ENCODE measurements at places on chromosomes 3 and 15.

DNA sequence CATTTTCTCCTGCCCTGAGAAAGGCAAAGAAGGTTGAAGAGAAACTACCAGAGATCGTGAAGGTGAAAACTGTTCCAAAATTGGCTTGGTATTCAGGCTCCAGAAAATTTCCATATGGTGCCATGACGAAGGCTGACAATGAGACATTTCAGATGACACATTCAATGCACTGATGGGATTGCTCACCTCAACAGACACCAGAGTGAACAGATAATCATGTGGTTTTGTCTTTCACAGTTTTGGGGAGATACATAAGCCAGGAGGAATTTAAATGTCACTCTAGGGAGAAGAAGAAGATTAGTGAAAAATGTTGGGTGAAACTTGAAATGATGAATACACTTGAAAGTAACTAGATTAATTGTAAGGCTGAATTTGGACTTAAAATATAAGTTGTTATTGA is 339.7 kb upstream of the EPHA3 start:
- DNase-seq, result no peak

DNA sequence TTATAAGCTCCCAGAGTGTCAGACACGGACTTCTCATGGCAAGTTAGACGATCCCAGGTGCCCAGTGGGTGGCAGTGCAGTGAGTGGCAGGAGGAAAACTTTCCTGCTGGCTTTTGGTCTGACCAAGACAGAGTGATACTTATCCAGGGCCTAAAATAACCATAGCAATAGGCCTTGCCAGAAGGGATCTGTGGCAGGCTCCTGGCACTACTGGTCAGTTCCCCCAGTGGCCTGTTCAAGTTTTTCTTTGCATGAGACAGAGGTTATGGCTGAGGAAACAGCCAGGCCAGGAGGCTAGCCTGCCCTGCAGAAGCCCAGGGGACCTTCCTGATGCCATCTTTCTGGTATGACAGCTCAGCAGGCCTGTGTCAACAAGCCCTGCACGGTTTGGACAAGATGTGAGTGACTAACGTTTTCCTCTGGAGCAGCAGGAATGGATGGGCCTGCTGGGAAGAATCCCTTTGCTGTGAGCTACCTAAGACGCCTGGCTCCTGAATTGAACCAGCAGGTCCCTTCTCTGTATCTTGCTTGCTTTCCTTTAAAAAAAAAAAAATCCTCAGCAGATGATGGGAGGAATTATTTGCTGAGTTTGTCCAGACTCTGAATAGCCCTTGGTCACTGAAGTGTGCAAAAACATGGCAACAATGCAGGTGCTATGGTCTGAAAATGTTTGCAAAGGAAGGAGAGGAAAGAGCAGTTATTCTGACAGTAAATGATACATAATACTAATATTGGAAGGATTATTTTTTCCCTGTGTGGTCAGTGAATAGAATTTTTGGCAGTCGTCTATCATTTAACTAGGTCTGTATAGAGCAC is 18.0 kb downstream of the SCG5 start:
- DNase-seq, result no peak

DNA sequence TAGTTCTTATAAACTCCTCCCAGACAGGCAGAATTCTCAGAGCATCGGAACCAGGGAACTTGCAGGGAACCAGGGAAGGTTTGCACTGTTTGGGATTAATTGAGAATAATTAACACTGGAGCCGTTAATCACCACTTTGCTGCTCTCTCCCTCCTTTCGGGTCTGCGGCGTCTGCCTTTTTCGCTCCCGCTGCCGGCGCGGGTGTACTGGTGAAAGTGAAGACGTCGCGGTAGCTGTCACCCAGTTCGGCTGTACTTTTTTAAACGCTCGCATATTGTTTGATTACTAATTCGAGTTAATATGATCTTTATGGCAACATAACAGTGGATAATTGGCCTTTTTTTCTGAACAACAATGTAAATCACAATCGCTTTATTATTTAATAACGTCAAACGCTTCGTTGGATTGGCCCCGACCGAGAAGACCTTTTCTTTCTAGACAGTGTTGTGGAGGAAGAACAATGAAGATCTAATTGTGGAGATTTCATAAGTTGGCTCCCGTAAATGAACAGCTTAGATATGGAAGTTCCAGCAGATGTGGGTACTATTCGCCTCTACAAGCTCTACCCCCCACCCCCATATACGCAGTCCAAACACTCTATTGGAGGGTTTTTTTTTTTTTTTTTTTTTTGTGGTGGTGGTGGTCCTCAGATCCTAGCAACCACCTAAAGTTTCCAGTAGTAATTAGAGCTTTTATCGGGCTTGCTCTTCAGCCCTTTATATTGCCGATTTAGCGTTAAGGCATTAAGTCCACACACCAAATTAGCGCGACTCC is 12.7 kb downstream of the SOX2 start:
- DNase-seq, result no peak

DNA sequence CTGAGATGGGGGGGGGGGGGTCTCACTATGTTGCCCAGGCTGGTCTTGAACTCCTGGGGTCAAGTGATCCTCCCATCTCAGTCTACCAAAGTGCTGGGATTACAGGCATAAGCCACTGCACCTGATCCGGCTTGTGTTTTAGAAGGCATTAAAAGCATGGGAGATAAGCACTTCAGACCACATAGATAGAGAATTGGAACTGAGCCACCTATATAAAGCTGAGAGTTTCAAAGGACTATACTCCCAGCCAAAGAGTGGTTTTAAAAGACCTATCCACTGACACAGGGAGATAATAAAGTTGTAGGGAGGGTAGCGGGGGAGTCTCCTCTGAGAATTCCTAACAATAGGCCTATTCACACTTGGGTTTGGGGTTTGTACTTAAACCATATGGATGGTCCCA is 34.8 kb downstream of the DENND4A start:
- no peak for DNase-seq

DNA sequence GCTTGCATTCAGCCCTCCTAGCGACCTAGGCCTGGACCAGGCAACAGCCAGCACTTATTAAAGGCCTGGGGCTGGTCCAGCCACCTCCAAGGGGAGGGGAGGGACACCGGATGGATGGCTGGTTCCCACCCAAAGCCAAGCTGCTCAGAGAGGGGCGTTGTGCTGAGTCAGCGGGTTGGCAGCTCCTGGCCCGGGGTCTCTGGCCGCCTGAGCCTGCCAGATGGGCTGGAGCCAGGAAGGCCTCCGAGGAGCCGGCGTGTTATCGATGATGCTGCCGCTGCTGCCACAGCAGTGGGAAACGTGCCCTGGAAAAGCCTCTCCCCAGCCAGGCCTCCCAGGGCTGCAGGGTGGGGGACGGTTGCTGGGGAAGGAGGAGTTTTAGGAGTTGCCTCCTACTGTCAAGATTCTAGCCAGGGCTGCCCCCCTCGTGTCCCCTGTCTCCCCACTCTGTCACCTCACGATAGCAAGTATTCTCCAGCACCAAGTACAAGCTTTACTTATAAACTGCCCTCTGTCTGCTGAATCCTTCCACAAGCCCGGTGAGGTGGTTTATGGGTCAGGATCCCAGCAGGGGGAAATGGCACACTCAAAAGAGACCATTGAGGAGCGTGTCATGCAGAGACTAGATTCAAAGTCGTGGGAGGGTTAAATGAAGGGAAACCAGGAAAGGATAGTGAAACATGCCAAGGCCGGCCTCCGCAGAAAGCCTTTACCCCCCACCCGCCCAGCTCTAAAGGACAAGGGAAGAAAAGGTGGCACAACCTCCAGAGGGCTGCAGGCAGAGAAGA is 43.2 kb upstream of the TSEN2 start:
- DNase-seq, result no peak

DNA sequence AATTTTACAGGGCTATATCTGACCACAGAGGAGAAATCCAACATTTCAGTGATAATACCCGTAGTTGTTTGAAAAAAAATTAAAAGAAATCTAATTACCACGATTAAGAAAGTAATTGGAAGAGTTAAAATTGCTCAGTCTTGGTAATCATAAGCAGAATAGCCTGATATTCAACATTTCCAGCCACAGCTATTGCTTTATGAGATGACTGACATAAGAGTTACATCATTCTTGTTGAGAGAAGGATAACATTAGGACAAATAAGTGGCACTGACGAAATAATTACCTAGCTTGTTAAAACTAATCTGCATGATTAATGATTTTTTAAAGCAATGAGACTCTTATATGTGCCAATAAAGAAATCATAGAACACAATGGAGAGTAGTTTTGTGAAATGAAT is 825.0 kb upstream of the GBE1 start:
- DNase-seq, result no peak

- DNase-seq, result no peak
Measured at GRCh38 chr15:35649575-35649974, 103.6 kb upstream of the DPH6 start.

GRCh38 chr3:106263011-106263410 is 394.2 kb upstream of the CBLB start:
- no peak for DNase-seq

- DNase-seq, result no peak
Measured at GRCh38 chr3:52002748-52003147, 7.1 kb upstream of the RPL29 start.

- DNase-seq, result no peak
Measured at GRCh38 chr3:31268868-31269267, 263.9 kb upstream of the STT3B start.

- peak; percentile 38 for DNase-seq
Measured at GRCh38 chr3:170414202-170414663, 4.4 kb upstream of the CLDN11 start.

GRCh38 chr3:113660896-113661295 is 35.5 kb downstream of the USF3 start:
- DNase-seq, result no peak

- no peak for DNase-seq
Measured at GRCh38 chr3:134232151-134232550, 18.5 kb downstream of the RYK start.

- no peak for DNase-seq
Measured at GRCh38 chr15:95327661-95328060, 1002.8 kb upstream of the NR2F2 start.

DNA sequence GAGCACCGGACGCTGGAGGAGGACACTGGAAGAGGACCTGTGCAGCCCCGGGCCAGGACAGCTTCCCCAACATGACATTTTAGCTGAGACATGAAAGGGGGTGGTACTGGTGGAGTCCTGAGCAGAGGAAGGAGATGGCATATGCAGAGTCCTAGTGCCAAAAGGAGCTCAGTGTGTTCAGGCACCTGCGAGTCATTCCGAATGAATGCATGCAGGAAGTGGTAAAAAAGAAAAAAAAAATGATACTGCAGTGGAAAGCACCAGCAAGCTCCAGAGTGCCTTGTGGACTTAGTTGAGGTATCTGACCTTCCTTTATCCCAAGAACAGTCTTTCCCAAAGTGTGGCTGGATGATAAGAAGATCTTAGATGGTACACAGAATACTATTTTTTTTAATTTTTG is 6.6 kb upstream of the ZNF148 start:
- DNase-seq, result no peak

DNA sequence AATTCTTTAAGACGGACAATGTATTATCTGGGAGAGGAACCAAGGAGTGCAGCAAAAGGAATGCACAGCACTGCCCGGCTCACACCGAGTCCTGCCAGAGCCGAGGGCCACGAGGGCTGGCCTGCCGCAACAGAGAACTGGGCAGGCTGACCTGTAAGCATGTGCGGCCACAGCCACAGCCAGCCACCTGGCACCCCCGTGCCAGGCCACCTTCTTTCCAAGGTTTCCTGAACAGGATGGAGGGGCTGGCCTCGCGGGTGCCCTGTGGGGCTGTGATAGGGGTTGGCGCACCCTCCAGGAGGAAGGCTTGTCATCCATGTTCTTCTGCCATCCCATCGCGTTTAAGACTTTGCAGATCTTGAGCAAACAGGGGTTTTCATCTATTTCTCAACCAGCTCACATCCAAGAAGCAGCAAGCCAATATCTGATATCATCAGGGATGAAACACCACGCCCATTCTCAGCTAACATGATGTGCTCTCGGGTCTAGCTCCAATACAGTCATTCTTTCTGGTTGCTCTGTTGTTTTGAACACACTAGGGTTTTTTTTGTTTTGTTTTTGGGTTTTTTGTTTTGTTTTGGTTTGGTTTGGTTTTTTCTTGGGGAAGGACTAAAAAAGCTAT is 10.2 kb downstream of the CA12 start:
- no peak for DNase-seq

- no peak for DNase-seq
Measured at GRCh38 chr3:103048068-103048722, 613.4 kb downstream of the ZPLD1 start.

GRCh38 chr15:56272454-56272853 is 28.8 kb upstream of the RFX7 start:
- no peak for DNase-seq

- no peak for DNase-seq
Measured at GRCh38 chr3:101964861-101965260, 115.5 kb downstream of the NFKBIZ start.

- no peak for DNase-seq
Measured at GRCh38 chr3:183796372-183796771, 29.0 kb downstream of the MAP6D1 start.

DNA sequence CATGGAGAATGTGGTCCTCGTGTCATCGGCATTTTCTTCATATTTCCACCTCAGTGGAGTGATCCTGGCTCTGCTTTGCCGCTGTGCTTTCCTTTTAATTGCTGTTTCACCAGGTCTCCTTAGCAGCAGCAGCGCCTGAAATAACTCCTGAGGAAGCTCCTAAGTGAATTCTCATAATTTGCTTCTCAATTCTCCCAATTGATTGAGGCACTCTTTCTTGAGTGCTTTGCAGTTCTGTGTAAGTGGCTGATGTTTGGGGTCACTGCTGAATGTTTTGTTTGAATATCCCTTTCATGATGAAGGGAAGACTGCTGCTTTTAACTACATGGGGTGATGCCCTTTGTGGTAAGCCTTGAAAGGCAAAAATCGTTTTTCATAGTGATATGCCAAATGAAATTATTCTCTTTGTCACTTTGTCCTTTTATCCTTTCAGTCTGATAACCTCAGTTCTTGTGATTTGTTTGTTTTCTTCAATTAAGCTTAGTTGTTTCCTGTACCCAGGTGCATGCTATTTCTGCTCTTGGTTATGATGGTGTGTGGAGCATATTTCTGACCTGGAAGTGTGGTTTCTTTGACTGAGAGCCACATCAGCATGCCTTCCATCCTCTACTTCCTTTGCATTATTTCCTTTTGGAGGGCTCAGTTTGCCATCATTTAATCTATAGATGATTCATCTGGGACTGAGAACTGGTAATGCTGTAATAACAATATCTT is 36.7 kb downstream of the HMG20A start:
- DNase-seq, result peak; percentile 16

GRCh38 chr3:187497052-187497451 is 128.9 kb downstream of the RTP4 start:
- DNase-seq, result no peak

GRCh38 chr3:195929452-195929851 is 21.1 kb upstream of the TNK2 start:
- DNase-seq, result no peak

DNA sequence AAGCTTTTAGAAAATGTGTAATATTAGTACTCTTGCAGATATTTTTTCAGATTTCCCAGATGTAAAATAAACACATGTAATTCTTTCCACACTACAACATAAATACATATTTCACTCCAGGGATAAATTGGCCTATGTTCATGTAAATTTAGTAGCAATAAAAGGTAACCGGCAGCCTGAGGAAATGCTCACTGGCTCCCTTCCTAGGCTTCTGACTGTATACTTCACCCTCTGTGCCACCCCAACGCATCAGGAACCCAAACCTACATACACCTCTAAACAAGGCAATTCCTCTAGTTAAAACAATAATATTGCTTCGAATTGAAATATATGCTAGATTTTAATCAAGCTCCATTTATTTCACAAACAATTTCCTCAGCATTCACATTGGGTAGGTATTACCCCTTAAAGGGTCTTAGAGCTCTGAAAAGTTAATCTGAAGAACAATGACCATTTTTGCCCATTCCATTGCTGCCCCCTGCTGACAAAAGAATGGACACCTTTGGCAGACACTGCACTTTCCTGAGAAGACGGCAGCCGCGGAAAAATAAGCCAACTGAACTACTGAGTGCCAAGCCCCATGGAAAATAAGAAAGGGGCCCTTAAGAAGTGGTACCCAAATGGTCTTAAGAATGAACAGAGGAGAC is 212.5 kb downstream of the OSBPL10 start:
- DNase-seq, result peak; percentile 21
